RWPE1 (cell line): ENCODE measurements at places on chromosomes 13 and 19.
A peak's percentile ranks its signal among the peaks of the same experiment; 100 is the strongest.

- DNase-seq = peak; percentile 19
Observed at GRCh38 chr19:16376649-16377048, 52.0 kb downstream of the KLF2 start.

- no peak for DNase-seq
Observed at GRCh38 chr13:31675440-31675953, 63.8 kb upstream of the RXFP2 start.

GRCh38 chr13:98677398-98677797 lies 75.1 kb downstream of the SLC15A1 start:
- no peak for DNase-seq

DNA sequence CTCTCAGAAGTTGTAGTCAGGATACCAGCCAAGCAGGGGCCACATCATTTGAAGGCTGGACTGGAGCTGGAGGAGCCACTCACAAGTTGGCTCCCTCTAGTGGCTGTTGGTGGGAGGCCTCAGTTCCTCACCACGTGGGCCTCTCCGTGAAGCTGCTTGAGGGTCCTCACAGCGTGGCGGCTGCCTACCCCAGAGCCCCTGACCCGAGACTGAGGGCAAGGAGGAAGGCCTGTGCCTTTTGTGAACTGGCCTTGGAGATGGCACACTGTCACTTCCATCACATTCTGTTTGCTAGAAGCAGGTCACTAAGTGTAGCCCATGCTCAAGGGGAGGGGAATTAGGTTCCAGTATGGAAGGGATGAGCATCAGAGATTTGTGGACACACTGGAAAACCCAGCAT lies 14.6 kb downstream of the GNA11 start:
- no peak for DNase-seq

GRCh38 chr19:18969931-18970659 lies 29.1 kb upstream of the HOMER3 start:
- no peak for DNase-seq

- DNase-seq = no peak
Observed at GRCh38 chr13:100724568-100724967, 50.0 kb upstream of the TMTC4 start.

DNA sequence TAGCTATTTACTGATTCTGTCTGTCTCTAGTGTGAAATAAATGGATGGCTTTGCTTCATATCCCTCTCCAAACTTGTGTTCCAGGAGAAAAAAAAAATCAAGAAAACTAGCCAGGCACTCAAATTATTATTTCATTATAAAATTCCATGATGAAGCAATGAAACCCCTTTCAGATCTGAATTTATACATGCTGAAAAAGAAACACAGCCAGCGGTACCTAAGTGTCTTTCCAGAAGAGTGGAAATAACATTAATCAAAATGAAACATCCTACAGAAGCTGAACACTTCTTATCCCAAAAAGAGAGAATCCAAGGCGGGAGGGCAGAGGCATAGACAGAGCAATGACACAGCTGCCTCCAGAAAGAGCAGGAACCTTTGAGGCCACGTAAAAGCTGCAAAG lies 15.9 kb downstream of the ENOX1 start:
- DNase-seq = no peak

DNA sequence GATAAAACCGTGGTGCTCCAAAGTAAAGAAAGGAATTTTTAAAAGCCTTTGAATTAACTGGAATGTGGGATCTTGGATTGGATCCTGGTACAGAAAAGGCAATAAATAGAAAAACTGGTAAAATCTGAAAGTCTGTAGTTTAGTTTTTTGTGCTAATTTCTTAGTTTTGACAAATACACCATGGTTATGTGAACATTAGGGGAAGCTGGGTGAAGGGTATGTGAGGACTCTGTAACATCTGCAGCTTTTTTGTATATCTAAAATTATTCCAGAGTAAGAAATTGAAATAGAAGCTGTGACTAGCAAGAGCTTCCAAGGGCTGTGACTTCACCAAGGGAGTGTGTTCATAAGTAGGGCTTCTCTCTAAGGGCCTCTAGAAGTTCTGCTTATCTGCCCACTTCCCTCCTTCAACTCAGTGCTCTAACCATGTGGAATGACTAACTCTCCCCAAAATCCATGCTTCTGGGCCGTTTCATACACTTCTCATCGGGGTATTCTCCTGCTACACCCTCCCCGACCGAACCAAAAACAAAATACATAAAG lies 26.5 kb downstream of the ARHGAP35 start:
- DNase-seq = no peak

DNA sequence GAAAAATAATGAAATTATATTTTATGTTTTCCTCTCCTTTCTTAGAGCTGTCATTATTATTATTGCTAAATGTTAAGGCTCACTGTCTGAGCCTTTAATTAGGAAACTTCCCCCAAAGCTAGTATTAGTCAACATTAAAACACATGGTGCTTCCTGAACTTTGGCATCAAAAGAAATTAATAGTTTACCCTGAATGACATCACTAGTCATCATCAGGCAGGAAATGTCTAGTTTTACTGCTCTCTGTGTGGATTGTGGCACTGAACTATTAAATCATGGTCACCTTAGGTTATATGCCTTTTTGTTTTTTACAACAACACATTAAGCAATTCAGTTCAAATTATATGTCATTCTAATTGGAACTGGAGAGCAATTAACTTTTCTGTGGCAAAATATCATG lies 595.5 kb downstream of the SLITRK1 start:
- DNase-seq = peak; percentile 1

DNA sequence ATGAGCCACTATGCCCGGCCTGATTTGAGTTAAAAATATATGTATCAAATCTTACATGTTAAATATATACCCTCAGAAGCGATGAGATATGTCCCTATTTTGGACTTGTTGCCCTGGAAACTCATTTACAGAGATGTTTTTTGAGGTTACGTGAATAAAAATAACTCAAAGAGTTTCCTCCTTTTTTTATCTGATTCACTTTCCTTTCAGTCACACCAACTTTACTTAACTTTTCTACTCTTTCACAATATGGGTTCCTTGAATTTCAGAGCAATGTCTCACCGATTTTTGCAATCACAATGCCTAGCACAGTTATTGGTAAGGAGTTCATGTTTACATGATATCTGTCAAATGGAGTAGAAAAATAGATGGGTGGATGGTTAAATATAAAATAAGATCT lies 2.3 kb downstream of the OR7C2 start:
- peak; percentile 12 for DNase-seq

DNA sequence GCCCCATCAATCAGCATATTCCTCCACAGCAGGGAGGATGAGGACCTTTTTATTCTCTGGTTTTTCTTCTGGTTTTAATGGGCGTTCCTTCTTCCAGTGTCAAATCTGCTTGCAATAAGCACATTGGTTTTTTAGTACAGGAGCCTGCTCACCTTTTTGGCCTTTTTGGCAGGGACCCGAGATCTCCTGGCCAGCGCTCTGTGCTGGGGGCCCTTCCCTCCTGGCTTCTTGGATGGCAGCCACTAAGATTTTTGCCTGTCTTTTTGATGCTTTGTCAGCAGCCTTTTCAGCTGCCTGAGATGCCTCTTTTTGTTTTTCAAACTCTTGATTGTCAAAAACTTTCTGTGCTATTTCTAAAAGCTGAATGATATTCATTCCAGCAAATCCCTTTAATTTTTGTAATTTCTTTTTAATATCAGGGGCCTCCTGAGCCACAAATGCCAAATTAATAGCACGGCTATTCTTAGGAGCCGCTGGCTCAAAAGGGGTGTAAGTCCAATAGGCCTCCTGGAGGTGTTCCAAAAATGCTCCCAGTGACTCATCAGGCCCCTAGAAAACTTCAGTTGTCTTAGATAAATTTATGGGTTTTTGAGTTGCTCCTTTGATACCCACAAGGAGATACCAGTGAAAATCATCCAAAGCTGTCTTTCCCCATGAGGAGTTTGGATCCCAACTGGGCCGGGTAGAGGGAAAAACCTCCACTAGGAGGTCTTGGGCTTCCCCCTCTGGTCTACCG lies 73.0 kb downstream of the ZNF100 start:
- DNase-seq = no peak

DNA sequence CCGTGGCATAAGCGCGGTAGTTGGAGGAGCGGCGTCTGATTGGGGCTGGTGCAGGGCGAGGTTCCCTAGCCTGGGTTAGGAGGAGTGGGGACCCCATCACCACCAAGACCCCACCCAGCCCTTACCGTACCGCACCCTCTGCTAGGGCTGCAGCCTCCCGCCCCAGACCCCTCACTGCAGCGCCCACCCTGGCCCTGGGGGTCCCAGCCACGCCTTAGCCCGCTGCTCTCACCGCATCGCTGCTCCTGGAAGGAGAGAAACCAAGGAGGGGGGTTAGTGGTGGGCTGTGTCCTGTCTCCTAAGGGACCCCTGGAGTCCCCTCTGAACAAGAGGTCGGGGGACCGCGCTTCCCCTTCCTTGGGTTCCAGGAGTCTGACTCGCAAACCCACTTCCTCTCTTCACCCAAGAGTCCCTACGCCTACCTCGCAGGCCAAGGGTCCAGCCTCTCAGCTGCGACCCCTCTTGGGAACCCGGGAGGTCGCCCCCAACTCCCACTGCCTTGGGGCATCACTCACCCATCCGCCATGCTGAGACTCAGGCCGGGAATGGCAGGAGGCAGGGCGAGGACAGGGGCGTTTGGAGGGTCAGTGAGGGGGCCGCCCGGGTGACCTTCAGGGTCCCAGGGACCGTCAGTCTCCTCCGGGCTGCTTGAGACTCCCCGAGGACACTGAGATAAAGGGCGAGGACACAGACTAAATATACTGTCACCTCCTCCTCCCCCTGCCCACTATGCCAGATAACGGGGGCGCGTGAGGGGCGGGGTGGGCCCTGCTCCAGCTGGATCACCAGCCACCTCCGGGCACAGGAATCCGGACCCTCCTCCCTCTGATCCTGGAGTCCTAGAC lies at the start of gene TNNI3:
TSS of gene TNNI3 (minus strand) at position 669 of the 845 bp plus-strand sequence. CDS start at position 526, 143 bp downstream.
- DNase-seq = no peak

- peak; percentile 72 for DNase-seq
Observed at GRCh38 chr19:38634757-38635482, 12.5 kb upstream of the ACTN4 start.

GRCh38 chr13:53126841-53127245 lies 98.2 kb downstream of the OLFM4 start:
- no peak for DNase-seq

DNA sequence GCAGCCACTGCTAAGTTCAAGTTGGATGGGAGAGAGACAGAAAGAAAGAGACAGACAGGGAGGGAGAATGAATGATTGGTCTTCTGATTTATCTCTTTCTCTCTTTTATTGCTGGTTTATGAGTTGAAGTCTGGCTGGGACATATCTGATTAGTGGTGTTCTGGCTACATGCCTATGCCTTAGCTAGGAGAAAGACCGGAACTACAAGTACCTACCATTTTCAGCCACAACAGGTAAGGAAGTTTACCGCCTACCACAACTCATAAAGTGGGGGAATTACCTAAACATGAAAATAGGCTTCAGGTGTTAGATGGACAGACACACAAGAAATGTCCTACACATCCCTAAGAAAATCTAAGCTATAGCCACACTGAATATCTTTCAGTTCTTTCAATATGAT lies 36.6 kb upstream of the GPC6 start:
- DNase-seq = no peak

DNA sequence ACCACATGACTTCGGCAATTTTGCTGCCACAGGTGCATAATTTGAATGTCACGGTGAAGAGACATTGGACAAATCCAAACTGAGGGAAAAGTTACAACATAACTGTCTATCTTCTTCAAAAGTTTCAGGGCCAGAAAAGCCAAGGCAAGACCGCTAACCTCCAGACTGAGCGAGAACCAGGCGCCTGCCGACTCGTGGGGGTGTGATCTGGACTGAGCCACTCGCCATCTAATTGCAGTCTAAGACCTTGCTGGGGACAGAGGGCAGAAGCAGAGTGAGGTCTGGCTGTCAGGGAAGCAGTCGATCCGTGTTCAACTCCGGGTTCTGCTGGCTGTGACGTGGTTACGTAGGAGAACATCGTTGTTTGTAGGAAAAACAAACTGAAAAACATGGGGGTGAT lies 88.6 kb downstream of the SPACA7 start:
- no peak for DNase-seq

GRCh38 chr13:33512880-33513554 lies 227.5 kb upstream of the STARD13 start:
- DNase-seq = no peak

- DNase-seq = no peak
Observed at GRCh38 chr13:33256148-33256840, 29.3 kb downstream of the STARD13 start.

GRCh38 chr13:93316841-93317240 lies 90.2 kb downstream of the GPC6 start:
- DNase-seq = no peak

GRCh38 chr19:18254546-18255503 lies 19.4 kb downstream of the IQCN start:
- DNase-seq = no peak

DNA sequence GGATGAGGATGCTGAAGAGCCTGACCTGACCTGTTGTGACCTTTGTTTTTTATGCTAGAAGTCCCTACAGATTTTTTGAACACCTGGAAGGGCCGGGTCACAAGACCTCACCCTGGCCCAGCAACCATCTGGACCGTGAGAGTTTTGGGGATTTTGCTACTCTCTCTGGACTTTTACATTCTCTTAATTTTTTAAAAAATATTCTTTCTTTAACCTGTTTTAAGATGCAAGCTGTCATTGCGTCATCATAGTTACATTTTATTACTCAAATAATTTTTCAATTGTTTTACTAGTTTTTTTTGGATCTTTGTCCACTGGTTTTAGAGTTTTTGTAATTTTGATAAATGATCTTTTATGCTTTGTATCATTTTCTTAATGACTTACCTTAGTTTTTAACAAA lies 7.5 kb downstream of the DKKL1 start:
- DNase-seq = no peak

DNA sequence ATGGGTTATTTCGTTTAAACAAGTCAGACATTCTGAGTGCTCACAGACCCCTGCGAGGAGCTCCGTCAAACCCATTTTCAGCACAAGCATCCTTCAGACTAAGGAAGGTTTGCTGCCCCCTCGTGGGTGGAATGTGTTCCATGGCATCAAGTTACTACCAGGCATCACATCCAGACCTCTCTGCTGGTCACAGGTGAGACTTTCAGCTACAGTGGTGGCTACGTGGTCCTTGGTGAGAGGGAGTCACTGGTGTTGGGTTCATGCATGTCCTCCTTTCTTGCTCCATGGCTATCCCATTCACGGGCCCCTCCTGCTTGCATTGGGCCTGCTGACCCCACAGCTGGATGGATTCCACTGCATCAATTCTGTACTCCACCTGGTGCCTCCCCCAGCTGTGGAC lies 9.1 kb upstream of the LILRB5 start:
- DNase-seq = peak; percentile 60

DNA sequence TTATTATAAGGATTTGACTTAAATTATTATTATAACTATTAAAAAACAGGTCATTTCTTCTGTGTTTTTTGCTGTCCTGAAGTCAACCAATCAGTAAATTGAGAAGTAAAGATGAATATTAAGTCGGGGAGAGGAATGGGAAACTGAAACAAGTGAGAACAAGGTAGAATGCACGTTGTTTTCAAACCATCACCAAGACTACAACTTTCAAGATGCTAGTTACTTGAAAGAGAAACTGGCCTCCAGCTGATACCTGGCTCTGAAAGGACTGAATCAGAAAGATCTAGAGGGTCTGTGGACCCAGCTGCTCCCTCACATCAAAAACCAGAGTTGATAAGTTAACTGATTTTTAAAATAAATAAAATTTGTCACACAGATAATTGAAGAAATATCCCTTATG lies 1301.5 kb upstream of the ATXN8OS start:
- no peak for DNase-seq

- no peak for DNase-seq
Observed at GRCh38 chr13:60869225-60869624, 472.2 kb downstream of the TDRD3 start.
